ENCODE measurements at places on chromosomes 1 and 21.

DNA sequence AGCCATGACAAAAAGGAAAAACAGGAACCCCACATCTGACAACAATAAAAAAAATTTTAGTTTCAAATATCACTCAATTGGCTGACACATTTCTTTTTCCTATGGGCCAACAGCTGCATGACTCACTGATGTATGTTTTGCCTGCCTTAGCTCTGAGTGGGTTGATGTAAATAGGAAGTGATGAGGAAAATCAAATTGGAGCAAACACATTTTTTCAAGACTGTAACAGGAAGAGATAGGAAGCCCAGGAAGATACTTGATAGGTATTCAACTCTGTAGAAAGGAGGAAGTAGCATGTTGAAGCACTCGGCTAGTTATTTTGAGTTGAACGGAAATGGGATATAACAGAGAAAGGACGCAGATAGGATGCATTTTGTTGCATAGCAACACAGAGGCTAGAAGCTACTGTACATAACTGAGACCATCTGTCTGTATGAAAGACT is 168.0 kb upstream of the NR5A2 start:
- no peak overlapping the region for H3K27ac ChIP-seq
- no peak overlapping the region for H3K4me3 ChIP-seq
- peak; percentile 61 for DNase-seq
- H3K27me3 ChIP-seq = no peaks in the 10 kb centered on the region
- no peaks in the 10 kb centered on the region for H3K4me1 ChIP-seq
- H3K36me3 ChIP-seq = no peaks in the 10 kb centered on the region

DNA sequence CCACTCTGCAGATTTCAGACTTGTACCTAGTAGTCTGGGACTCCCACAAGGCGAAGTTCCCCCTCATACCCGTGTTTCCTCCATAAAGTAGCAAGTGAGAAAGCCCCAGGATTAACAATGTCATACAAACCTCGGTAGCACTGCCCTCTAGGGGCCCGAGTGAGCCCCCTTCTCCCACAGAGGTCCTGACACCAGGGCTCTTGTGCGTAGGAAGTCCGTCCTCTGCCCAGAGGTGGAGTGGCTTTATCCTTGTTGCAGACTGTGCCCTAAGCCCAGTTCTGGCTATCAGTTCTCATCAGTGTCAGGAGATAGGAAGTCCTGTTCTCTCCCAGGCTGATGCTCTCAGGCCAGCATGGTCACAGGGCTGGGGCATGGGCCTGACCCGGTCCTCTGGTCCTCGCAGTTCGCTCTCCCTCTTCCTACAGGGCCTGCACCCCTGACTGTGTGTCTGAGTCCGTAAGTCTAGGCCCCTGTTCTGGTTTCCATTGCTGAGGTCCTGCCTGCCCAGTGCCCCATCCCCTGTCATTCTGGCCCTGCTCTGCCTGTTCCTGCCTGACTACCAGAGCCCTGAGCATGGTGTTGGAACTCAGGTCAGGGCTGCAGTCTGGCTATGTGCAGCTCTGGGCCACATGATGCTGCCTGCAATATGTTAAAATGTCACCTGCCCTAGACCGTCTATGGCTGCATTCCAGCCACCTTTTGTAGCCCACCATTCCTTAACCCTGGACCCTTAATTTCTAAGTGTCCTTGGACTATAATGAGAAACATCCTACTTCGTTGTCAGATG is 285.6 kb downstream of the ASTN1 start:
- H3K4me1 ChIP-seq = no peaks in the 10 kb centered on the region
- H3K4me3 ChIP-seq = no peak overlapping the region
- DNase-seq = no peak
- no peak overlapping the region for H3K27ac ChIP-seq
- no peaks in the 10 kb centered on the region for H3K27me3 ChIP-seq

DNA sequence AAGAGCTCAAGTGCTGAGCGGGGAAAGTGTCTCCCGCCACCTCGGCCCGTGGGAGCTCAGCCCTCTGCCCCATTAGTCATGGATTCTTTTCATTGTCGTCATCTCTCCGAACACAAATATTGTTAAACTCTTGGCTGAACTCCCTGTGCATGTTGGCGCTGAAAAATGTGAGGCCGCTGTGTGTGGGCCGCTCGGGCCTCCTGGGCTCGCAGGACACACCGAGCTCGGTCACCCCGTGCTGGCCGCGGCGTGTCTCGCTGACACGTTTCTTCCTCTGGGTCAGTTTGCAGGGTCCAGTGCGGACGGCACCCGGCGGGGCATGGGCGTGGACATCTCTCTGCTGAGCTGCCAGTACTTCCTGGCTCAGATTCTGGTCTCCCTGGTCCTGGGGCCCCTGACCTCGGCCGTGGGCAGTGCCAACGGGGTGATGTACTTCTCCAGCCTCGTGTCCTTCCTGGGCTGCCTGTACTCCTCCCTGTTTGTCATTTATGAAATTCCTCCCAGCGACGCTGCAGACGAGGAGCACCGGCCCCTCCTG is 25.6 kb downstream of the SLC45A1 start:
- H3K36me3 ChIP-seq = no peaks in the 10 kb centered on the region
- no peaks in the 10 kb centered on the region for H3K27me3 ChIP-seq
- peak overlapping the region; percentile 83 for H3K27ac ChIP-seq
- peak; percentile 90 for DNase-seq

DNA sequence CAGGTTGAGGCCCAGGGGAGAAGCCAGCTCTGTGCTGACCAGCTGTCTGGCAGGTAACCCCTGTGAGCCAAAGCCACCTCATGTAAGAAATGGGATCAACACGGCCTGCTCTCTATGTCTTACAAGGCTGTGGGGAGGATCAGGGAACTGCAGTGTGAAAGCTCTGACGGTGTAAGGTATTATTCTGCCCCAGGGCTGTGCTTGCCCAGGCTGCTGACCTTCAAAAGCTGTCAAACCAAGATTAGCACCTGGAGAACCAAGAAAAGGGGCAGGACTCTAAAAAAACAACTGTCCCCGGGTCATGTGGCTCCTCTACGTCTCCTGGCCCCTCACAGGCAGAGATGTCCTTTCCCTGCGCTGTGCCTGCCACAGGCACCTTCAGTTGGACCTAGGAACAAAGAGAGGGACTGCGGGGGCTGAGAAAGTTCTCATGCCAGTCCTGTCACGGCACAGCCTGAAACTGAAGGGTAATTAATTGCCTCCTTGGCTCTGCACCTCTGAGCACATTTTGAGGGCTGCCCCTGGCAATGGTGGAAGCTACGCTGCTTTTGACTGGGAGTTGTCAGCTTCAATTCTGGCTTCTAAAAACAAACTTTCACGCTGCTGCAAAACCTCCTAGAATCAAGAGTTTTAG is 77.6 kb downstream of the PGBD5 start:
- H3K27me3 ChIP-seq = no peaks in the 10 kb centered on the region
- no peaks in the 10 kb centered on the region for H3K4me1 ChIP-seq
- H3K36me3 ChIP-seq = no peaks in the 10 kb centered on the region
- no peak for DNase-seq

Measured in lung (tissue), 17 donors.